ENCODE measurements at places on chromosomes 11 and 22.

- DNase-seq = no peak
These were observed 41.7 kb upstream of the LMO2 start for GRCh38 chr11:33933602-33934001.

- DNase-seq = no peak
These were observed 221.3 kb downstream of the FAM76B start for GRCh38 chr11:95568281-95568680.

- peak; percentile 46 for DNase-seq
These were observed 7.6 kb downstream of the CYB5R2 start for GRCh38 chr11:7665473-7666291.

DNA sequence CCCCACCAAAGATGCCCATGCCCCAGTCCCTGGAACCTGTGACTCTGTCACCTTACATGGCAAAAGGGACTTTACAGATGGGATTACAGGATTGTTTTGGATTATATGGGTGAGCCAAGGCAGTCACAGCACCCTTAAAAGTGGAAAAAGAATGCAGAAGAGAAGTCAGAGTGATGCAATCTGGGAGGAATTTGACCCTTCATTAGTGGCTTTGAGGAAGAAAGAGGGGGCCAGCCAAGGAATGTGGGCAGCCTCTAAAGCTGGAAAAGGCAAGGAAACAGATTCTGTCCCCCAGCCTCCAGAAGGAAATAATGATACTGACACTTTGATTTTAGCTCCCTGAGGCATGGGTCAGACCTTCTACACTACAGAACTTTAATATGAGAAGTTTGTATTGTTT lies 257.3 kb upstream of the ISX start:
- DNase-seq = no peak

DNA sequence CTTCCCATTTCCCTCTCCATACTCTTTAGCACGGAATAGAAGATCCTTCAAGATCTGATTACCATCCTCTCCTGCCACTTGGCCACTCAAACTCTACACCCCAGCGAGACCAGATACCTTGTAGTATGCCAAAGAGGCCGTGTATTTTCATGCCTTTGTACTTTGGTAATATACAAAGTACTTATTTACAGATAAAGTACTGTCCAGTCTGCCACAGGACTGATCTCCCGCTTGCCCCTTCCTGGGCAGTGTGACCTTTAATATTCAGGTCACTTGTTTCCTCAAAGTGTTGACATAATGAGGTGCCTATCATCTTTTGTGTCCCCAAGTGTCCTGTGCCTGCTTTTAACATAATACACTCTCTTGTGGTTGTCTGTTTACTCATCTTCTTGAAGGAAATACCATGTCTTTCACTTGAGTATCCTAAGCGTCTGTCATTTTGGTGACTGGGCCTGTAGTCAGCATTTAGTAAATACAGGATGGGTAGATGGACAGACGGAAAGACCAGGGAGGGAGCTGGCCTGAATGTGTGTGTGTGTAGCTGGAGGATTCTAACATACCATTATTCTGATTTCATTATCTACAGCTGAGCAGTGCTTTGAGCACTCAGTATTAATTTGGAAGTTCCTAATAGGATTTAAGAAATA lies 137.4 kb downstream of the NAV2 start:
- no peak for DNase-seq

GRCh38 chr22:22480940-22481339 lies 27.6 kb downstream of the ZNF280B start:
- no peak for DNase-seq

DNA sequence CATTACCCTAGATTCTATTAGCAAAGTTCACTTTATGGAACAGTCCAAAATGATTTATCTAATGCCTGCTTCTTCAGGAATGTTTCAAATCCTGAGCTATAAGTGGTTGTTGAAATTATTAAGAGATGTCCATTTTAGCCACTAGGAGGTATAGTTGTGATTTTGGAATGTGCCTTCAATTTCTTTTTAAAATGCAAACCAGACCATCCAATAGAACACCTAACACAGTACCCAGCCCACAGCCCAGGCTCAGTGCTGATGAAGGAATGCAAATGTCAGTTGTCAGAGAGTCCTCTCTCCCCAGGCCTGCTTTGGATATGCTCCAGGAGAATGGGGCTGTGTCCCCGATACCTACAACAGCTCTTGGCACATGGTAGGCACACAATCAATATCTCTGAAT lies 85.8 kb upstream of the E2F8 start:
- no peak for DNase-seq

DNA sequence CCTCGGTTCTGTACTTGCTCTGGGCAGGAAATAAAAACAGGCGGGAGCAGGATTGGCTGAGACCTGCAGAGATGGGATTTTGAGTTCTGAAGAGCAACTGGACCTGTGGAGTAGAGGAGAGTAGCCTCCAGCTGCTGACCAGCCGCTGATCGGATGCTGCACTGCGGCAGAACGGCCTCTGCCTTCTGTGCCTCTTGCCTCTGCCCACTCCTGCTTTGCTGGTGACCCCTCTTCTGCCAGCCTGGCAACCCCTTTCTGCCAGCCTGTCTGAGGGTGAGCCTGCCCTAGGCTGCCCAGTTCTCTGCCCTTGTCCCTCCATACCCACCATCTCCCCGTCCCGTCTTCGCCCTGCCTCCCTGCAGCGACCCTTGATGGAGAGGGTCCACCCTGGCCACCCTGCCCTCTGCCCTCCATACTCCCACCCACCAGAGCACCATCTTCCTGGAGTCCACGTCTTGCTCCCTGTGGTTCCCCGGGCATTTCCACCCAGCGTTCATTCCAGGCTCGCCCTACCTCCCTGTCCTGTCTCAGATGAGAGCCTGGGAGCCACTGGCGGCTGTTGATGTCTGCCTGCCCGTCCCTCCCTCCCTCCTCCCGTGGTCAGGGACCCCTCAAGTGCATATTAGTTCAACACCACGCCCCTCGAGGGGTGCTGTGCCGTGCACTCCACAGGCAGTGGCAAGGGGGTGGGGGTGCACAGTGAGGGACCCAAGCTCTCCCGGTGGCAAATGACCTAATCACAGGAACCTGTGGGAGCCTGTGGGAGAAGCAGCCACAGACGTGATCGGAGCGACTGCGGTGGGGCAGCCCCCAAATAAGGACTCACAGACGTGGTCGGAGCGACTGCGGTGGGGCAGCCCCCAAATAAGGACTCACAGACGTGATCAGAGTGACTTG lies 863.3 kb downstream of the TBC1D22A start:
- DNase-seq = no peak

GRCh38 chr22:43511276-43511910 lies 99.6 kb downstream of the MPPED1 start:
- no peak for DNase-seq

GRCh38 chr22:37601540-37602442 lies 6.8 kb upstream of the GGA1 start:
- DNase-seq = no peak

DNA sequence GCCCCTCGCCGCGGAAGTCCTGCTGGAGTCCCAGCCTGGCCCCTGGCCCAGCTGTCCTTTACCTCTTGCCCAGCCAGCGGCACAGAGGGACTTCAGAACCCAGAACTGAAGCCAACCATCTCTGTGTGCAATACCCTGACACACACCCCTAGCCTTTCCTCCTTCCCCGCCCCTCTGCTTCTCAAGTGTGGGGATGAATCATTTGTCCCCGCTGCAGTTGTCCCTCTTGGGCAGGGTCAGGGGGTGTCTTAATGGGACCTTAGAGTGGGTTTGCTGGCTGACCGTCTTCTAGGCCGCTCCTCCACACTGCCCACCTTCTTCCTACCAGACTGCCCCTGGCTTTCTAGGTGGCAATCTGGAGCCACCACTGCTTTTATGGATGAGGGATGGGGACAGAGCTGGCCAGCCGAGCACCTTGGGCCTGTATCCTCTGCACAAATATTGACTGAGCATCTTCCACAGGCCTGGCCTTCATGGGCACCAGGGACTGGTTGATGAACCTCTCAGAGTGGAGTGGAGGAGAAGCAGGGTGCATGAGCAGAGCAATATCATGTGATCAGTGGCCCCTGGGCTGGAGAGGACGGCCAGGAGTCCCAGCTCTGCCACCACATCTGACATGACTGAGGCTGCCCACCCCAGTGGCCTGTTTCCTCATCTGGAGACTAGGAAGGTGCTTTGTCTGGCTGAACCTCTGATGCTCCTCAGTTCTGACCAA lies 668 bp upstream of the CHST1 start:
- no peak for DNase-seq

- no peak for DNase-seq
These were observed 65.8 kb upstream of the WNT7B start for GRCh38 chr22:46042786-46043185.

DNA sequence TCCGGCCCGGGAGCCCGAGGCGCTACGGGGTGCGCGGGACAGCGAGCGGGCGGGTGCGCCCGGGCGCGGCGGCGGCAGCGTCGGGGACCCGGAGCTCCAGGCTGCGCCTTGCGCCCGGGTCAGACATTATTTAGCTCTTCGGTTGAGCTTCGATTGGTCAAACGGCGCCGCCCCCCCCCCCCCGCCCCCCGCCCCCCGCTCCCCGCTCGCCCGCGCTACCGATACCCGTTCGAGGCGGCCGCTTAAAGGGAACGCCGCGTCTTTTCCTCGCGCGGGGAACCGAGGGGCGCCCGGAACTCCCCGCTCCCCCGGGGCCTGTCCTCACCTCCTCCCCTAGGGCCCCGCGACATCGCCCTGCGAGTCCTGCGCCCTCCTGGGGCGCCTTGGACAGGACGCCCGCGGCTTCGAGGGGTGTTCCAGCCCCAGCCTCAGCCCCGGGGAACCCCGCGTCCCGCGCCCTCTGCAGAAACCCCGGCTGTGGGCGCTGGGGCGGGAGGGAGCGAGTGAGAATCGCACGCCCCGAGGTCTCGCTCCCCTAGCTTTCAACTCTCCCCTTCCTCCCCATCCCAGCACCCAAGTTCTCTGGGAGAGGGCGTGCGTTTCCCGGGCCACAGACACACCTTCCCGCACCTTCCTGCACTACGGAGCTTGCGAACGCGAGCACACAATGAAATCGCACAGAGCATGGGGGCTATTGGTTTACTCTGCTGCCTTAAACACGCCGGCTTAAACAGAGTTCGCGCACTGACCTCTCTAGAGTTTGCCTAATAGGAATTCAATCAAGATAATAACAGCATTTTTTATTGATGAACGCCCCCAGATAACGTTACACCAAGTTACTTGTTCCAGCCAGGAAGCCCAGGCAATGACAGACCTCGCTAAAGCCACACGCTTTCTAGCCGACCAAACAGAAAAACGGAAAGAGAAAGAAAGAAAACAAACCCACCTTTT lies at the start of gene BDNF:
TSS of gene BDNF (minus strand) at position 105 of the 951 bp plus-strand sequence. CDS start 41,891 bp downstream, outside the sequence.
- DNase-seq = no peak

- no peak for DNase-seq
These were observed 115.4 kb downstream of the C11orf58 start for GRCh38 chr11:16853859-16854258.

DNA sequence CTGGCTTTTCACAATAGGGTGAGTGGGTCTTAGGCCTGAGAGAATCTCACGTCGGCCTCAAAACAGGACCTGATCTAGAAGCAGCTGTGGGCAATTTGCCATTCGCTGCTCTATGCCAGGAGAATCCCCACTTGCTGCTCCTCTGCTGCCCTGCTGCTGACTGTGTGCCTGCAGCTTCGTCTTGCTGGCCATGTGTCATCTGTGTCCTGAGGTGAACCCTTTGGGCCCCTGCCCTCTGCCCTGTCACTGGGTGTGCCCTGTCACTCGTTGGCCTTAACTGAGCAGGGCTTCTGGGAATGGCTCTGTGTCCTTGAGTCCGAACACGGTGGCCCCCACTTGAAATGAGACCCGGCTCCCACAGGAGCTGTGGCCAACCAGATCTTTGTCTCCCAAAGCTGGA lies 6.2 kb downstream of the NAA40 start:
- DNase-seq = no peak

GRCh38 chr11:205221-206001 lies 1.8 kb downstream of the BET1L start:
- DNase-seq = no peak

- DNase-seq = no peak
These were observed at the start of gene SYT12 for GRCh38 chr11:67022961-67023956. SYT12 (plus strand) TSS chr11:67023134; CDS start chr11:67030145, 7,011 bp downstream.

GRCh38 chr11:21839796-21840195 lies 353.1 kb upstream of the ANO5 start:
- DNase-seq = no peak

DNA sequence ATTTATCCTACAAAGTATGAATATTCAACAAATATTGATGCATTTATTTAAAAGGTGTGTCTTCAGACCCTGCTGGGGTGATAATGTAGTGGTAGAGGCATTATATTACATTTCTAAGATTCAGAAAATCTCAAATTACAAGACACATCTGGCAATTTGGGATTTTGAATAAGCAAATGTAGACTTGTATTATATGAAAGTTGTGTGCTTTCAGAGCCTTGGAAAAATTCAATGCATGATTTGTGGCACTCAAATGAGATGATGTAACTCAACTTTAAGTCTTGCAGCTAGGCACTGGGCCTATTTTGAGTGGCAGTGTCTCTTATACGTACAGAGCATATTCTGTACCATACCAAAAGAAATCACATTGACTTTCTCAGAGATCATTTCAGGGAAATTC lies 214.4 kb downstream of the ETS1 start:
- DNase-seq = no peak

GRCh38 chr11:105670811-105671210 lies 60.9 kb downstream of the GRIA4 start:
- DNase-seq = no peak

DNA sequence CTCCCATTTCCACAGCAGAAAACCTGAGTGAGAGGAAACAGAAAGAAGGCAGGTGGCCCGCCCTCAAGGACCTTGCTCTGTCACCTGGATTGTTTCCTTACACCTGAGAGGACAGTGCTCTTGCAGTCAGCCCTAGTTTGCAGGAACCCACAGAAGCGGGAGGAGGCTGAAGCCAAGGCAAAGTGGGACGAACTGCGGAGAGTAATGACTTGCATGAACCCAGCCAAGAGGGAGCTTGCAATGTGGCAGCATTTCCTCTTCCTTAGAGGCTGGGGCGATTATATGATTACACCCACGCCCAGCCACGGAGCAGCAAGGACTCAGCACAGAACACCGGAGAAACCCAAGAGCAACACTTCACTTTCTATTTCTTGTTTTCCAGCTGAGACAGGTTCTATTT lies 102.6 kb downstream of the SPON1 start:
- DNase-seq = no peak

DNA sequence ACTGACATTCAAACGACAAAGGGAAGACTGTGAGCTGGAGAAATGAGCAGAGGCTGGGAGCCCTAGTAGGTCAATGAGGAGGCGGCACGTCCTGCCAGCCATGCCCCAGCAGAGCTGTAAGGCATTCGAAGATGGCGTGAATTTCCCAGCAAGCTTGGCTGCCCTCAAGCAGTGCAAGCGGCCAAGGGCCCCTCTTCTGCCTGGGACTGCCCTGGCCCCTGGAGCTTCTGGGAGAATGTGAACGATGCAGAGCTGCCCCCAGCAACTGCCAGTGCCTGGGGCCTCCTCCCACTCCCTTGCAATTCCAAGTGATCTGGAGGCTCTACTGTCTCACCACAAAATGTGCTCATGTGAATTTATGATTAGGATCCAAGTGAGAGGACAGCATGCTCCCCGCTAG lies 4.3 kb downstream of the PPM1F start:
- DNase-seq = no peak

- no peak for DNase-seq
These were observed 97.5 kb downstream of the LUZP2 start for GRCh38 chr11:24594401-24594800.

- DNase-seq = no peak
These were observed 121.7 kb downstream of the MN1 start for GRCh38 chr22:27679693-27680488.
